Naive thymus-derived CD8-positive, alpha-beta T cell (primary cell): ENCODE measurements at places on chromosomes 4 and X.

DNA sequence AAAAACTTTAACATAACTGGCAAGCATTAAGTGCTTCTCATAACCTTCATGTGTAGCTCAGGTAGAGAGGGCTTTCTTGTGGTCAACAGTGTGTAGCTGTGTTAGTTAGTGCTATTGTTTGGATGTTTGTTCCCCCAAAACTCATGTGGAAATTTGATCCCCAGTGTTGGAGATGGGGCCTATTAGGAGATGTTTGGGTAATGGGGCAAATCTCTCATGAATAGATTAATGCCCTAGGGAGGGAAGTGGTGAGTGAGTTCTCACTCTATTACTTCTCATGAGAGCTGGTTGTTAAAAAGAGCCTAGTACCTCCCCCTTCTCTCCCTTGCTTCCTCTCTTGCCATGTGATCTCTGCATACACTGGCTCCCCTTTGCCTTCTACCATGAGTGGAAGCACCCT, 16.5 kb upstream of the SLC25A43 start:
- H3K27ac ChIP-seq: no peak overlapping the region
- no peaks in the 10 kb centered on the region for H3K36me3 ChIP-seq
- no peaks in the 10 kb centered on the region for H3K27me3 ChIP-seq
- DNase-seq: no peak
- no peak overlapping the region for H3K4me3 ChIP-seq
- H3K4me1 ChIP-seq: no peaks in the 10 kb centered on the region

DNA sequence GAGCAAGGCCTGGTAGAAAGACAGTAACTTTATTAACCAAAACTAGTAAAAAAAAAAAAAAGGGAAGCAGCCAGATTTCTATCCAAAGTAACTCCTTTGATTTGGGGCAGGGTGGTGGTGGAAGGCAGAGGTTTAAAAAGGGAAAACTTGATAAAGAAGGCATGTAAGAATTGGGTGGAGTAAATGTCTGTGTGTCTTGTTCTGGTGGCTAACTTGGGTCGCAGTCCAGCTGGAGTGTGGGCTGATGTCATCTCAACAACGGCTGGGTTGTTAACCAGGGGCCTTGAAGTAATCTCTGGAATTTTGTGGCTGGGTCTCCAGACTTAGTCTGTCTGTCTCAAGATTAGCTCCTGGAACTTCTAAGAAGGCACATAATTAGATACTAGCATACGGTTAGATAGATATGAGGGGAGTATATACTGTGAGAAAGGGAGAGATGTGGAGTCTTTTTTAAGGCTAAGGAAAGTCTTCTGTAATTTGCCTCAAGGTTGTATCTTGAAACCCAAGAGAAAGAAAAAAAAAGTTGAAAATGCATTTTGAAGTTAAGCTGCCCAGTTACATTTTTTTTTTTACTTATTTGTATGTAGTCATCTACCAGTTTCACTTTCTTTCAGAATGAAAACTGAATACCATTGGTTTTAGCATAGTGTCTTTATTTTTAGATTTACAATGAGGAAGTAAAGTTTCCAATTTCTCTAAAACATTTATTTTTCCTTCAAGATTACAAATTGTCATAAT, 48.3 kb downstream of the MTHFD2L start:
- no peaks in the 10 kb centered on the region for H3K27me3 ChIP-seq
- no peak for DNase-seq
- peak overlapping the region; percentile 26 for H3K27ac ChIP-seq

DNA sequence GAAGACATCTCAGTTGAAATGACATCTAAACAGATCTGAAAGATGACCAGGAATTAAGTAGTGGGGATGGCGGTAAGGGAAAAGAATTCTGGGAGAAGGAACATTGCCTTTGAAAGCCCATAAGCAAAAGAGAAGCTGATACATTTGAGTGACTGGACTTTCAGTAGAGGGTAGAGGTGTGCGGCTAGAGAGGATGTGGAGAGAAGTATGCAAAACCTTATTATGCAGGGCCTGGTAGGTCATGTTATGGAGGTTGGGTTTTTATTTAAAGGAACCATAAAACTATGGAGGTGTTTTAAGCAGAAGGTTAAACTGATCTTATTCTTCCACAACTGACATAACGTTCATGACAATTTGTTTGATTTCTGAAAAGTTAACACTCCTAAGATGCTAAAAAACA, 36.3 kb downstream of the RPS6KA3 start:
- H3K36me3 ChIP-seq: peaks cover 14% of the 10 kb centered on the region
- peak overlapping the region; percentile 9 for H3K27ac ChIP-seq
- no peaks in the 10 kb centered on the region for H3K27me3 ChIP-seq
- peaks cover 38% of the 10 kb centered on the region for H3K4me1 ChIP-seq

DNA sequence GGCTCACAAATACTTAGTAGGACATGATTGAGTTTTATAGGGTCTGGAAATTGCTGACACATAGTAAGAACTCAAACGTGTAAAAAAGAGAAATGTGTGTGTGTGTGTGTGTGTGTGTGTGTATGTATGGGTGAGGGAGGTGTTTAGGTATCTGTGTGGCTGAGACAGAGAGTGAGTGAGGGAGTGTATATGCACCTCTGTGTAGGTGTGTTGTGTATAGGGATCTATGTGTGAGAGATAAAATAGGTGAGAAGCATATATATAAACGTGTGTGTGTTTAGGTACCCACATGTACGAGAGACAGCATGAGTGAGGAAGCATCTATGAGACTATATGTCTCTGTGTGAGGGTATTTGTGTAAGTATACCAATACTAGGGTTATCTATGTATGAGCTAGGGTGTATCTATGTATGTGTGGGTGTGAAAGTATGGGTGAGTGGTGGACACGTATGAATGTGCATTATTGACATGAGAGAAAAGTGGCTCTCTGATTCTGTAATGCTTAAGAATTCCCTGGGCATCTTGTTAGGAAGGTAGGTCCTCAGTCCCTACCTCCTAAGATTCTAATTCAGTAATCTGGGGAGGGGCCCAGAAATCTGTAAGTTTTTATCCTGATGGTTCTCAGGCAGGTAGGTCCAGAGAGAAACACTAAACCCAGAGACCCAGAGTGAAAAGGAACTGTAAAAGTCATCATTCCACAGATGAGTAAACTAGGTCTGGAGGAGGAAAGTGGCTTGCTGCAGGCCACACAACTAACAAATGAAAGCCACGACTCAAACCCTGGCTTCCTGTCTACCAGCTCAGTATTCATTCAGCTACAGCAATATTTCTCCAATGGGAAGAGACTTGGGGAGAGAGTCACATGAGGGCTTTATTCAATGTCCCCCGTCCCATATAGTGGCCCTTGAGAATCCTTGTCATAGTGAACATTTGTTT, 237.0 kb downstream of the IDS start:
- no peak for DNase-seq
- peaks cover 4% of the 10 kb centered on the region for H3K27me3 ChIP-seq
- H3K4me3 ChIP-seq: no peak overlapping the region
- H3K36me3 ChIP-seq: no peaks in the 10 kb centered on the region
- H3K27ac ChIP-seq: no peak overlapping the region

DNA sequence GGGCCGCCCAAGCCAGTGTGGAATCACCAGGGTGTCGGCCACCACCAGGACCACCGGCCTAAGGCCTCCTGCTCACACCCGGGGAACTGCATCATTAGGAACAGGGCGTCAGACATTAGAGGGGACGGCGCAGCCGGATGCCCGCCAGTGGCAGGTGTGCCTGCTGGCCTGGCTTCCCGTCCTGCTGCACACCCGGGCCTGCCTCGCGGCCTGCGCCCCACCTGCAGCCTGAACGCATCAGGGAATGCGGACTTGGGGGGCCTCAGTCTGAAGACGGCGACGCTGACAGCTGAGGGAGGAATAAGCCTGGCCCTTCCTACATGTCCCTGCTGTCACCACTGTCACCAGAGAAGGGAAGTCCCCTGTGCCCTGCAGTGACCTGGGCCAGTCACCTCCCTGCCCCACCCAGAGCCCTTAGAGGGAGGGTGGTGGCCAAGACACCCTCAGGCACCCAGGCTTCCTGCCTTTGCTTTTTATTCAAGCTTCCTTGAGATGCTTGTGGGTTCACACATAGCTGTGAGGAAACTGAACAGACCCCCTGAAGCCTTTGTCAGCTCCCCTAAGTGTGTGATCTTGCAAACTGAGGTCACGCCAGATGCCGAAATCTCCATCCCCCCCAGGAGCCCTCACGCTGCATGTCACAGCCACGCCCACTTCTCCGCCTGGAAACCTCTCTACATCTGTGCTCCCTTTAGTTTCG, 3.2 kb downstream of the DGKQ start:
- H3K36me3 ChIP-seq: no peaks in the 10 kb centered on the region
- H3K4me3 ChIP-seq: peak overlapping the region; percentile 66
- DNase-seq: peak; percentile 42
- peaks cover 21% of the 10 kb centered on the region for H3K4me1 ChIP-seq
- H3K27ac ChIP-seq: peak overlapping the region; percentile 47
- no peaks in the 10 kb centered on the region for H3K27me3 ChIP-seq

- peak; percentile 11 for DNase-seq
- H3K27me3 ChIP-seq: no peaks in the 10 kb centered on the region
- no peaks in the 10 kb centered on the region for H3K36me3 ChIP-seq
- H3K4me3 ChIP-seq: no peak overlapping the region
- no peak overlapping the region for H3K27ac ChIP-seq
Measured at GRCh38 chr4:47490550-47490949, 5.5 kb downstream of the ATP10D start.

GRCh38 chrX:63186137-63186536, 165.0 kb downstream of the SPIN4 start:
- H3K4me1 ChIP-seq: no peaks in the 10 kb centered on the region
- H3K27me3 ChIP-seq: no peaks in the 10 kb centered on the region
- no peak overlapping the region for H3K27ac ChIP-seq
- H3K4me3 ChIP-seq: no peak overlapping the region

- H3K36me3 ChIP-seq: no peaks in the 10 kb centered on the region
- no peak overlapping the region for H3K4me3 ChIP-seq
- no peaks in the 10 kb centered on the region for H3K4me1 ChIP-seq
- H3K27ac ChIP-seq: no peak overlapping the region
- peaks cover 2% of the 10 kb centered on the region for H3K27me3 ChIP-seq
Measured at GRCh38 chrX:13891377-13892140, 74.7 kb upstream of the GPM6B start.

DNA sequence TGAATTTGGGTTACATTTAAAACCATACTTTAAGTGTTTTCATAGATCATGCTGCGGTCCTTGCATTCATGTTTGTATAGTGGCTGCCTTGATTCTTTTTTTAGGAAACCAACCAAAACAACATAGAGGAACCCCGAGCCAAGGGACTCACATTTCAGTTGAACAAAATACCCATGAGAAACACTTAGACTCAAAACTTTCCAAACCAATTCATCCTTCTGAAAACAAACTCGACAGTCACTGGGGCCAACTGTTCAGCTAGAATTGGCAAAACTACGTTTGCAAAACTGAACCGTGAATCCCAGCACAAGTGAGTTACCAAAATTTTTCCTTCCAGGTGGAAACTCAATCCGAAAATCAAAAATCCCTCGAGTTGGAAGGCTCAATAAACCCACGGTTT, 1.4 kb downstream of the ADGRA3 start:
- H3K27me3 ChIP-seq: no peaks in the 10 kb centered on the region
- peaks cover 18% of the 10 kb centered on the region for H3K4me1 ChIP-seq
- no peak for DNase-seq
- H3K4me3 ChIP-seq: peak overlapping the region; percentile 8
- no peaks in the 10 kb centered on the region for H3K36me3 ChIP-seq

GRCh38 chrX:48890934-48891401, 6.6 kb downstream of the TIMM17B start:
- DNase-seq: no peak
- H3K4me1 ChIP-seq: peaks cover 9% of the 10 kb centered on the region
- peak overlapping the region; percentile 88 for H3K27ac ChIP-seq

DNA sequence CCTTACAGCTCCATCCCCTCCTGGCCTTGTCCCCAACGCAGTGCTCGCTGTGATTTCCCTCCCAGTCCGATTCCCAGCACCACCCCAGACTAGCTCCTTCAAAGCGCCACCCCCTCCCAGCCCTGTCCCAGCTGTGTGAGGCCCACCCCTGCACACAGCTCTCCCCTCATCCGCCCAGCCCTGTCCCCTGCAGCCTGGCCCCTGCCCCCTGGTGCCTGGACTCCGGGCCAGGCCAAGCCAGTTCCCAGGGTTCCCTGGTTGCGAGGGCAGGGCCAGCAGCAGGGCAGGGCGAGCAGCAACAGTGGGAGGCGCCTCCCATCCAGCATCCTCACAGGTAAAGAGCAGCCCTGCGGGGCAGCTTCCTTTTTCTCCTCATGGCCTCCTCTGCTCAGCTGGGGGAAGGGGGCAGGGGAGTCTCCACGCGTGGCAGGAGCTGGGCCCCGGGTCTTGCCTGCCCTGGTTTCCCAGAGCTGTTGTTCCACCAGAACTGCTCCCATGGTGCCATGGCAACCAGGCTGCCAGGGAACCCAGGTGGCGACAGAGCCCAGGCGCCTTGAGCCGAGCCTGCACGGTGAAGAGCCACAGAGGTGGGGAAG, 24.8 kb downstream of the IQSEC2 start:
- peaks cover 5% of the 10 kb centered on the region for H3K4me1 ChIP-seq
- DNase-seq: no peak
- H3K4me3 ChIP-seq: no peak overlapping the region
- no peaks in the 10 kb centered on the region for H3K36me3 ChIP-seq

GRCh38 chr4:16129336-16129735, 45.5 kb upstream of the PROM1 start:
- no peak for DNase-seq
- H3K27ac ChIP-seq: no peak overlapping the region
- peaks cover under 1% of the 10 kb centered on the region for H3K4me1 ChIP-seq
- no peak overlapping the region for H3K4me3 ChIP-seq

DNA sequence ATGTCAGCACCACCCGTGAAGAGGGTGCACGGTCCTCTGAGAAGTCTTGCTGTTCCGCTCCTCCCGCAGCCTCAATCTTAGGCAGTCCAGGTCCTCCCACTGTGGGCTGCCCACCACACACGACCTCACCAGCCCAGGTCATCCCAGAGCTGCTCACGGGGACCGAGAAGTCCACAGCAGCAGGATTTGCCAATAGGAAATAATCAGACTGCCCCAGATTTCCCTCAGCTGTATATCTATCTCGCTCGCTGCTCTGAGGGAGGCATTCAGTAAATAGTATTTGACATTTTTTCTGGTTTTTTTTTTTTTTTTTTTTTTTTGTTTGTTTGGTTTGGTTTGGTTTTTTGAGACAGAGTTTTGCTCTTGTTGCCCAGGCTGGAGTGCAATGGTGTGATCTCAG, 83.8 kb downstream of the STOX2 start:
- no peak overlapping the region for H3K4me3 ChIP-seq
- no peaks in the 10 kb centered on the region for H3K4me1 ChIP-seq
- no peak for DNase-seq
- H3K27ac ChIP-seq: no peak overlapping the region

DNA sequence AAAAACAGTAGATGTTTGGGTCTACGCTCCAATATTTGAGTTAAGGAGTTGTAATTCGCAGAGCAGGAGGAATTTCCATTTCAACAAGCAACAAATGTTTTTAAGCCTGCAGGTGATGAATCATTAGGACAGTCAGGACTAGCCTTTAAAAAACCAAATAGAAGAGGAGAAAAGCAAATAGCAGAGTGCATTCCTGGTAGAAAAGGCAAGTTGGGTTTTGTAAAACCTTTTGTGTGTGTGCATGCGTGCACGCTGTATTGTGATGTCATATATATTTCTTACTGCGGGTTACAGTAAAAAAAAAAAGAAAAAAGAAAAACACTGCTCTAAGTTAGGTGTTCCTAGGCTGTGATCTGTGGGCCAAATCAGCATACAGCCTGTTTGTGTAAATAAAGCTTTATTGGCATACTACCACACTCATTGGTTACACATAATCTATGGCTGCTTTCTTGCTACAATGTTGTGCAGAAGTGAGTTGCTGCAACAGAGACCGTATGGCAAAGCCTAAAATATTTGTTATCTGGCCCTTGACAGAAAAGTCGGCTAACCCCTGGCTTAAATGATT, 135.6 kb downstream of the MID1 start:
- H3K27me3 ChIP-seq: no peaks in the 10 kb centered on the region
- no peak overlapping the region for H3K27ac ChIP-seq
- H3K4me1 ChIP-seq: no peaks in the 10 kb centered on the region
- DNase-seq: no peak
- no peak overlapping the region for H3K4me3 ChIP-seq
